Melanocyte of skin (primary cell): ENCODE measurements at places on chromosomes 3 and 15. TPM values are rescaled to one million over a fixed set of nuclear protein-coding genes. Genes with fewer than 3 reads are reported as not detected.

Gene MED12L
- total RNA-seq: under 0.01 and 0.73 TPM in 2 replicates

Gene GOLGA8J
- total RNA-seq: not detected in 2 replicates

Gene ALG1L2
- 0.73 and 1.7 TPM in 2 replicates for total RNA-seq

Gene MAP2K5
- 2.8 and 9.5 TPM in 2 replicates for total RNA-seq

Gene KCNAB1
- 1.0 and 1.1 TPM in 2 replicates for total RNA-seq

Gene CTXN2
- not detected in 2 replicates for total RNA-seq

Gene NR2E3
- total RNA-seq: not detected in 2 replicates

Gene PFKFB4
- total RNA-seq: 35.9 and 66.3 TPM in 2 replicates

Gene HOMER2
- 5.0 and 5.9 TPM in 2 replicates for total RNA-seq

Gene SRGAP3
- 8.3 and 10.2 TPM in 2 replicates for total RNA-seq

Gene CTSH
- total RNA-seq: 92.6 and 144 TPM in 2 replicates

Gene BFSP2
- 0.36 and 0.69 TPM in 2 replicates for total RNA-seq

Gene GOLGA8S
- total RNA-seq: not detected in 2 replicates

Gene LSAMP
- 2.7 and 15.7 TPM in 2 replicates for total RNA-seq

Gene IL5RA
- 0.46 TPM in 1 of 2 replicates, not detected in the other for total RNA-seq

Gene ATOSA
- 14.0 and 19.0 TPM in 2 replicates for total RNA-seq

Gene AGTR1
- total RNA-seq: not detected in 2 replicates

Gene MELTF
- 78.4 and 120 TPM in 2 replicates for total RNA-seq

Gene CCR2
- total RNA-seq: not detected in 2 replicates

Gene TMC3
- not detected in 2 replicates for total RNA-seq

Gene CAMP
- not detected in 2 replicates for total RNA-seq

Gene FAIM
- total RNA-seq: 7.2 and 9.8 TPM in 2 replicates

Gene COL6A5
- total RNA-seq: under 0.01 TPM in 1 of 2 replicates, not detected in the other

Gene GABRB3
- 0.33 and 0.62 TPM in 2 replicates for total RNA-seq

Gene IL16
- 15.3 and 15.5 TPM in 2 replicates for total RNA-seq

Gene ZNF501
- 2.8 and 3.3 TPM in 2 replicates for total RNA-seq

Gene ERICH6
- total RNA-seq: 0.31 TPM in 1 of 2 replicates, not detected in the other

Gene GCNT3
- 0.31 and 0.33 TPM in 2 replicates for total RNA-seq

Gene TLR9
- not detected in 2 replicates for total RNA-seq

Gene MST1R
- 0.33 and 1.4 TPM in 2 replicates for total RNA-seq

Gene INSYN1
- 4.0 and 8.9 TPM in 2 replicates for total RNA-seq

Gene IL17RE
- 1.0 and 1.1 TPM in 2 replicates for total RNA-seq

Gene GCSAM
- not detected in 2 replicates for total RNA-seq
